ENCODE measurements at places on chromosomes 6 and 20.

DNA sequence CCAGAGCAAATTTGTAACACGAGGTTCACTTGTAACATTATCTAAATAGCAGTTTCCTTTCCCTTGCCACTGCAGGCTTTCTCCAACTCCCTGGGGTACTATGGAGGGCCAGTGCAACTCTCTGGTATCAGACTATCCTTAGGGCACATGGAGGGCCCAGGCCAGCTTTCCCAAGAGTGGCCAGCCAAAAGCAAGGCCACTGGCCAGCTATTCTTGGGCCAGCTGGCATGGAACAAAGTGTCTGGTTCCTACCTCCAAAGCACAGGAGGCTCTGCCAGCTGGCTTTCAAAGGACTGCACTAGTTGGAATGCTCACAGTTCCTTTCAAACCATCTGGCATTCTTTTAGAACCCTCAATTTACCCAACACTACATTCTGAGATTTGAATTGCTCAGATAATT, 8.7 kb downstream of the RNF24 start:
- peak; percentile 91 for DNase-seq

DNA sequence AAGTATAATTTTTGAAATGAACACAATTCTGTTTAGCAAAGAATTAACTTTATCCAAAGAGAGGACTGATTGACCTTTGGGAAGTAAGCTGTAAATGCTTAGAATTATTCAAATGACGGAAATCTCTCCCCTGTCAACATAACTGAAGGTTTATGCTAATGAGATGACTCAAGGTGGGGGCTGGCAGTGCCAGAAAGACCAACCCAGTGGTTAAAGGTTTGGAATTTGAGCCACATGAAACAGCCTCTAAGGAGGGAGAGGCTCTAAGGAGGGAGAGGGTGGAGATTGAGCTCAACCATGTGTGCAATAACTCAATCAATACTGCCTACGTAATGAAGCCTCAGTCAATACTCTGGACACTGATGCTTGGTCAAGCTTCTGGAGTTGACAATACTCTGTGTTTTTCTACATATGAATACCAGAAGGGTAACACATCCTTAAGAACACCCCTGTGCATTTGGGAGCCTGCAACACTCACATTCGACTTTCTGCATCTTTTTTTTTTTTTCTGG, 123.4 kb upstream of the TENT5A start:
- DNase-seq, result no peak

DNA sequence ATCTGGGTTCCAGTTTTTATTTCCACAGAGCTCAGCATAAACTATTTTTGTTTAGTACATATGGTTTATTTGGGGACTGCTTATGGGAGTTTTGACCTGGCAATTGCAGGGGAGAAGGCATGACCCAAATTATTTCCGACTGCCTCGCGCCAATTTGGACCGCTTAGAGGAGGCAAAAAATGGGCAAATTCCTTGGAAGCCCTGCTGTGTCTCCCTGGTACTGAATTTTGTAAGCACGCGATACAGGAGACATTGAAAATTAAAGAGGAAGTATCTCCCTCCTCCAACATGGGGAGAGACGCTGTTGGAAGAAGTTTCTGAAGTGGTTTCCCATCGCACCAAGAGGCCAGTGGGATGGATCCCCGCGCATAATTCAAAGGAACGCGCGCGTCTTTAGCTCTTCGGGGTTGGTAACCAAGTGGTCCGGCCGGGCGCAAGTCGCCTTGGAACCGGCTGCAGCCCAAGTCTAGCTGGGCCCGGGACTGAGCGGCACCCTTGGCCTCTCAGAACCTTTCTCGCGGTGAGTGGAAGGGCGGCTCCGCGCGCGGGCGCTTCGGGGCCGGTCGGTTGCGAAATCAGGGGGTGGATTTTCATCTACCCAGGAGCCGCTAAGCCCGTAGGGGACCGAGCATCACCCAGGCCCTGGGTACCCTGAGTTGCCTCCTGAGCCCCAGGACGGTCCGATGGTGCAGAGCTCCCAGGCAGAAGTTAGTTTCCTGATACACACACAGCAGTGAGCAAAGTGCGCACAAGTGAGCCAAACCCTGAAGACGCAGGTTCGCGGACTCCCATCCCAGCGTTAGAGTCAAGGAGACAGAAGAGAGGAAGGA, 6.2 kb downstream of the NKX2-2 start:
- no peak for DNase-seq

DNA sequence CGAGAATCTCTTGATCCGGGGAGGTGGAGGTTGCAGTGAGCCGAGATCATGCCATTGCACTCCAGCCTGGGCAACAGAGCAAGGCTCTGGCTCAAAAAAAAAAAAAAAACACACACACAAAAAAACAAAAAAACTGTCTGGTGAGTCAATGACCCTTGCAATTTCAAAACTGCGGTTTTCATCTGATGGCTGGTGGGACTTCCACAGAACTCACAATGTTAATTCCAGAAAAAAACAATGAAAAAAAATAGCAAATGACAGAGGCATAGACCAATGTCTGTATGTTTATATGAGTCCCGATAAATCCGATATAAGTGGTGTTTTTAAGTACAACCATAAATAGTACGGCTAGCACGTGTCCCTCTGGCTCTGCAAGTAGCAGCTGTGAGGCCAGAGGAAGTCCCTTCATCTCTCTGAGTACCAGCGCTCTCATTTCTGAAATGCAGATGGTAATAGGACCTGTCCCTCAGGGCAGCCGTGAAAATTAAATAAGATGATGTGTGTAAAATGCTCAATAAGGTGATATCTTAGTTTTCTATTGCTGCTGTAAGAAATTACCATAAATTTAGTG, 21.9 kb upstream of the PTPN1 start:
- no peak for DNase-seq

DNA sequence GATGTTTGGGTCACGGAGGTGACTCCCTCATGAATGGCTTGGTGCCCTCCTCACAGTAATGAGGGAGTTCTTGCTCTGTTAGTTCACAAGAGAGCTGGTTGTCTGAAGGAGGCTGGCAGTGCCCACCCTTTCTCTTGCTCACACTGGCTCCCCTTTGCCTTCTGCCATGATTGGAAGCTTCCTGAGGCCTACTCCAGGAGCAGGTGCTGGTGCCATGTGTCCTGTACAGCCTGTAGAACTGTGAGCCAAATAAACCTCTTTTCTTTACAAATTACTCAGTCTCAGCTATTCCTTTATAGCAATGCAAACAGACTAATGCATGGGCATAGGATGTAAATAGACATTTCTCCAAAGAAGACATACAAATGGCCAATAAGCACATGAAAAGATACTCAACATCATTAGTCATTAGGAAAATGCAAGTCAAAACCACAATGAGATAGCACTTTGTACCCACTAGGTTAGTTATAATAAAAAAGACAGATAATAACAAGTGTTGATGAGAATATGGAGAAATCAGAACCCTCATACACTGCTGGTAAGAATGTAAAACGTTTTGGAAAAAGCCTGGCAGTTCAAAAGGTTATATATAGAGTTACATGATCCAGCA, 17.7 kb downstream of the C20orf203 start:
- no peak for DNase-seq

Measured in psoas muscle (tissue), 8 donors.